Activated T-cell treated with anti-CD3 and anti-CD28 coated beads, Interleukin-2, amount 50 U/mL, for 48 hours (primary cell): ENCODE measurements at places on chromosomes 12 and 14.

GRCh38 chr12:51219322-51219721 lies 1.5 kb upstream of the POU6F1 start:
- no peak for DNase-seq

DNA sequence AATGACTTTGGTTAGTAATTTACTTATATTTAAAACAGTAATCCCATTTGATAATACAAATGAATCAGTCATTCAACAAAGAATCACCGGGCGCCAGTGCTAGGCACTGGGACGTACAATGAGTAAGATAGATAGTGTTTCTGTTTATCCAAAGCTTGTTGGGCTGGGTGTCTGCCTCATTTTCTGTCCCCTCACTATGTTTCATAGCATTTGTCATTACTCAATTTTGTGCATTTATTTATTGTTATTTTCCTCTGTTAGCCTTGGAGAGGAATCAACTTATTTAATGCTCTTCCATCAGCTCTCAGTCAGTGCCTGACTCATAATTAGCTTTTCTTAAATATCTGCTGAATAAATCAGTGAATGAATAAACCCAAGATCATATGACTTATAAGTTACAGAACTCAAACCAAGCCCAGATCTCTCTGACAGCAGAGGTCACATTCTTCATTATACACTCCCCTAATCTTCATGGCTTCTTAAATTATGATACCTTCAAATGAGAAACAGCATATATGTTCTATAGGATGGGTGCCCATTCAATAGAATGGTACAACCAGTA lies 86.2 kb downstream of the TSPAN8 start:
- no peak for DNase-seq

DNA sequence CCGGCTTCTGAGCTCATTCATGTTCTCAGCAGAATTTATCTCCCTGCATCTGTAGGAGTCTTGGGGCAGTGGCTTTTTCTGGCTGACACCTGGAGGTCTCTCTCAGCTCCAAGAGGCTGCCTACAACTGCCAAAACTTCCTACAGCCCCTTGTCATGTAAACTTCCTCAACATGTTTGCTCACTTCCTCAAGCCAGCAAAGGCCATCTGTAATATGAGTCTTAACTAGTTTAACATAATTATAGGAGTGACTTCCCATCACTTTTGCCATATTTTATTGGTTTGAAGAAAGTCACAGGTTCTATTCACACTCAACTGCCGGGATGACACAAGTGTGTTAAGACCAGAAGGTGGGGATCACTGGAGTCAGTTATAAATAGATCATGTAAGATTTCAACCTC lies 194.0 kb downstream of the VRK1 start:
- no peak for DNase-seq

- DNase-seq: no peak
Measured at GRCh38 chr14:45649051-45649450, 396.0 kb upstream of the MIS18BP1 start.

DNA sequence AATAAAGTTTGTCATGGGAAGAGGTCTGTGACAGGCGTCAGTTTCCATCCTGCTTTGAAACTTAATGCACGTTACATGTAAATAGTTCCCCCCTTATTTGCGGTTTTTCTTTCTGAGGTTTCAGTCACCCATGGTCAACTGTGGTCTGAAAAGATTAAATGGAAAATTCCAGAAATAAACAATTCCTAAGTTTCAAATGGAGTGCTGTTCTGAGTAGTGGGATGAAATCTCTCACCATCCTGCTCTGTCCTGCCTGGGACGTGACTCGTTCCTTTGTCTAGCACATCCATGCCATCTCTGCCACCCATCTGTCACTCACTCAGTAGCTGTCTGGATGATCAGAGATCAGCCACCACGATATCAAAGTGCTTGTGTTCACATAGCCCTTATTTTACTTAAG lies 51.3 kb upstream of the DICER1 start:
- no peak for DNase-seq

- no peak for DNase-seq
Measured at GRCh38 chr12:122754790-122755189, 2.2 kb downstream of the DENR start.

GRCh38 chr12:58767496-58767895 lies 152.8 kb downstream of the LRIG3 start:
- no peak for DNase-seq

- no peak for DNase-seq
Measured at GRCh38 chr12:111842556-111843396, 748 bp downstream of the MAPKAPK5 start.

GRCh38 chr12:104624529-104624928 lies 167.8 kb downstream of the CHST11 start:
- DNase-seq: no peak

- peak; percentile 81 for DNase-seq
Measured at GRCh38 chr12:130826151-130826801, 12.8 kb downstream of the STX2 start.
